ENCODE measurements at places on chromosomes 12 and 14.

- no peak for DNase-seq
These were observed 46.9 kb upstream of the RGS6 start for GRCh38 chr14:71885301-71885700.

- DNase-seq: no peak
These were observed 47.9 kb upstream of the JDP2 start for GRCh38 chr14:75379930-75380270.

GRCh38 chr12:2173971-2174370, 121.2 kb downstream of the CACNA1C start:
- DNase-seq: no peak

DNA sequence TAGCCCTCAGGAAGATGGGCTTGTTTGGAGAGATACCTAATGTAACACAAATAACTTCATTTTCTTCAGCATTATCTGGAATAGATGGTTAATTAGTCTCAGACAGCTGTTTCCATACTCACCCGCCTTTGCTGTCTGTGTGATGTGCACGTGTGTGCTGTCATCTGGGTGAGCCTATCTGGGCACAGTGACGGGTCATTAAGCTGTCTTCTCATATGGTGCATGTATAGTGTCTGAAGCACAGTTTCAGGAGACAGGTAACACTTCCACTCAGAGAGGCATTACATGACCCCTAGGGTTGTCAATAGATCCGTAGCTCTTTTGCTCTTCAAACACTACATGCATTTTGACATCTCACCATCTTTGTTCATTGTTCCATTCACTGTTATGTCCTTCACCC, 493.3 kb downstream of the APAF1 start:
- DNase-seq: no peak

DNA sequence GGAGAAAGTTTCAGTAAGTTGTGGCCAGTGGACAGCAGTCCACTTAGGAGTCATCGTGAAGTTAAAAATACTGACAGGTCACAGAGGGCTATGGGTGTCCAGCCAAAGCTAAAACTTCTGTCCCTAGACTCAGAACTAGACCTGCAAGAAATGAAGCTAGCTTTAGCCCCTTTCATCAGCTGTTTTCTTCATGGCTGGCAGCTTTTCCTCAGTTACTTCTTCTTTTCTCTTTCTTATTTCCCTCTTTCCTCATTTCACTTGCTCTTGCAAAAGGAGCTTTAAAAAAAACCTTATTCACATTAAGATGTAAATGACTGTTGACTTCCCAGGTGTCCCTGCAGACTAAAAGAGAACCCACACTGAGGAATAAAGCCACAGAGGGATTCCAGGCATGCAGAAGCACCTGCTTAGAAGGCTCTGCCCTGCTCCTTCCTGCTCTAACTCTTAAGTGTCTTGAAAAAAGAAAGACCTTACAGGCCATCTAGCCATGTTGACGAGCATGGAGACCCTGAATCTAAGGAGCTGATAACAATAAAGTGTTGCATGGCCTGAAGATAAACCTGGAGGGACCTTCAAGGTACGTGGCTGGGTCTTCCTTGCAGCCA, 69.7 kb upstream of the CCND2 start:
- no peak for DNase-seq

DNA sequence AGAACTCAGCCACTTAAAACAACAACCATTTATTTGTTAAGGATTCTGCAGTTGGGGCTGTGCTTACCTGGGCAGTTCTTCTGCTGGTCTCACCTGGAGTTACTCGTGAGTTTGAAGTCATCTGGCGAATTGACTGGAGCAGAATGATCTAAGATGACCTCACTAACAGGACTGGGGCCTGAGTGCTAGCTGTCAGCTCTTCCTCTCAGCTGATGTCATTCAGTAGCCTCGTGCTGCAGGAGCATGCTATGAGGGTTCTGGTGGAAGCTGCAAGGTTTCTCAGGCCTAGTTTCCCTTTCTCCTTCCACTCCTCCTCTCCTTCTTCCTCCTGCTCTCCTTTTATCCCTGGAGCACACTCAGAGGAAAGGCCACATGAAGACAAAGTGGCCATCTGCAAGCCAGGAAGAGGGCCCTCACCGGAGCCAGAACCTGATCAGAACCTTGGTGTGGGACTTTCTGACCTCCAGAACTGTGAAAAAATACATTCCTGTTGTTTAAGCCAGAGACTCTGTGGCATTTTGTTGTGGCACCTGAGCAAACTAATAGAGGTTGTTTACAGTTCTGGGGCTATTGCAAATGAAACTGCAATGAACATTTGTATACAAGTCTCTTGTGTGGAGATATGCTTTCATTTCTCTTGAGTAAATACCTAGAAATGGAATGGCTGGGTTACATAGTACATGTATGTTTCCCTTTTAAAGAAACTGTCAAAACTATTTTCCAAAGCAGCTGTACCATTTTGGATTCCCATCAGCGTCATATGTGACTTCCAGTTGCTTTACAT, 21.9 kb upstream of the MAP3K9 start:
- DNase-seq: no peak

- DNase-seq: no peak
These were observed 833.1 kb upstream of the SEL1L start for GRCh38 chr14:82366803-82367202.

GRCh38 chr12:105384916-105385535, 54.5 kb downstream of the C12orf75 start:
- no peak for DNase-seq

GRCh38 chr14:66944872-66945271, 244.4 kb upstream of the GARIN2 start:
- DNase-seq: no peak

GRCh38 chr14:33561488-33562175, 389.2 kb downstream of the EGLN3 start:
- no peak for DNase-seq

GRCh38 chr12:47743311-47743860, 15.3 kb downstream of the RAPGEF3 start:
- no peak for DNase-seq

DNA sequence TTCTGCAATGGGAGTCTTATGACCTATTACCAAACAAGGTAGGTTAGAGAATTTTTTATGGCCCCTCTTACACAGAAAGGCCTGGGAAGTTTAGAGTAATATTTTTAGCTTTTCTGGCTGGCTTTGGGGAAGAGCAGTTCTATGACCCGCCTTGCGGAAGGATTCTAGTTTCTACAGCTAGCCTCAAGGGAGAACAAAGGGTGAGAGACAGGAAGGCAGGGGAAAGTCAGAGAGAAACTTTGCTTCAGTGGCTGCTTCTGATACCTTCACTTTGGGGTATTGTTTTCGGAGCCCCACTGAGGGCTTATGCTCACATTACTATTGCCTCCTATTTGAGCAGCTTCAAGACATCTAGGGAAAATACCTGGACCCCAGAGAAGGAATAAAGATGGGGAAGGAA, 80.7 kb upstream of the NUDT4 start:
- no peak for DNase-seq

DNA sequence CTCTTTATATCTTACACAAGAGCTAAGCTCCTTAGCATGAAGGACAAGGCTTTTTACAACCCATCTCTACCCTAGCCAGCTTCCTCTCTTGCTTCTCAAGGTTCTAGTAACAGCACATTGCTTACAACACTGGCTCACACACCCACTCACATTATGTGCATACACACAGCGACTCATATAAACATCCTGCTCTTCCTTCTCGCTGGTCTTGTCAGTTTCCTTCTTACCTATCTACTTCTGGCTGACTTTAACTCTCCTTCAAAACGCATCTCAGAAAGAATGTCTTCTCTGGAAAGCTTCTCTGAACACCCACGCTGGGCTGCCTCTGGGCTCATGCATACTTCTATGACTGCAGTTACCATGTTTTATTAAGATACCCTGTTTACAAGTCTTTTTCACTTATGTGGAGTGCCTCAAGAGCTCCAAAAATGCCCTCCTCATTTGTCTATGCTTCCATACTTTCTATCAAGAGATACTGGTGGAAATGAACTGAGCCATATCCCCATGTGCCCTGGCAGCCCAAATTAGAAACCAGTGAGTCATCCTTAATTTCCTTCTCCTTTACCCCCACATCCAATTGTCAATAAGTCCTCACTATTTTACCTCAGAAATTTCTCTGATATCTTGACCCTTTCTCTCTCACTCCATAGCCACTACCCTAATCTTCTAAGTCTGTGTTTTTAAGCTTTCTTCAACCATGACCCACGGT, 126.9 kb upstream of the KRAS start:
- DNase-seq: no peak

DNA sequence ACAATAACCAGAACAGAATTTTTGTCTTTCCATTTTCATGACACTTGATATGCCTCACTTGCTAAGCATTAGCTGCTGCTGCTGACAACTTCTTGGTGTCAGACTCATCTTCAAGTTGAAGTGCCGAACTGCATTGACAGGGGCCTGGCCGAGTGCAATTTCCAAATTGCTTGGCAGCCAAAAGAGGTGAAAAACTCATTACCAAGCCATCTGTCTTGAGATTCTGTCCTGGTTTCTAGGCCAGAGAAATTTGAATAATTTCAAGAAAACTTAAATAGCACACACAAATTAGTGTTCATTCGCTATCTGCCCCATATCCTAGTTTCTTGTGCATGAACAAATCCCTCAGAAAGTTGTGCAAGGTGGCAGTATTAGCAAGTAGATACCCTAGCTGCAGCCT, 165.3 kb upstream of the RASSF8 start:
- no peak for DNase-seq

- no peak for DNase-seq
These were observed 2.6 kb downstream of the KRT84 start for GRCh38 chr12:52382854-52383253.

GRCh38 chr12:85225501-85225900, 54.5 kb upstream of the ALX1 start:
- no peak for DNase-seq

- DNase-seq: no peak
These were observed 229.1 kb downstream of the KCNC2 start for GRCh38 chr12:74980510-74980909.

- peak; percentile 95 for DNase-seq
These were observed 33.6 kb downstream of the CMKLR1 start for GRCh38 chr12:108305520-108305919.

GRCh38 chr12:125263385-125263784, 198.2 kb downstream of the AACS start:
- no peak for DNase-seq

GRCh38 chr12:911191-911826, 38.2 kb downstream of the RAD52 start:
- DNase-seq: peak; percentile 40

DNA sequence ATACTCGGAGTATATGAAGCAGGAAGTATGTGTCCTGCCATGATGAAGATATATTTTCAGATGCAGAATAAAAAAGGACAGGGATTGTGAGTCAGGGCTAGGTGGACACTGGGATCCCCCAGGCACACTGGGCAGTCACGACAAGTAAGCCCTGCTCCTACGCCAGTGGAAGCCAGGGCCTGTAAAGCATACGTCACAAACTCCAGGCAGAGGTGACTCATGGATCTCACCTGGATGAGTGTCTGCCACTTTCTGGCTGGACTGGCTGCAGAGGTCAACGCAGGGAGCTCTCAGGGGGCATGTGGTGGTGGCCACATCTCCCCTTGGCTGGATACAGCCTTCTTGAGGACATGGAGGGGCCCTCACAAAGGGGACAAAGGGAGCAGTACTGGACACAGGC, 262.3 kb downstream of the GLT1D1 start:
- DNase-seq: no peak

DNA sequence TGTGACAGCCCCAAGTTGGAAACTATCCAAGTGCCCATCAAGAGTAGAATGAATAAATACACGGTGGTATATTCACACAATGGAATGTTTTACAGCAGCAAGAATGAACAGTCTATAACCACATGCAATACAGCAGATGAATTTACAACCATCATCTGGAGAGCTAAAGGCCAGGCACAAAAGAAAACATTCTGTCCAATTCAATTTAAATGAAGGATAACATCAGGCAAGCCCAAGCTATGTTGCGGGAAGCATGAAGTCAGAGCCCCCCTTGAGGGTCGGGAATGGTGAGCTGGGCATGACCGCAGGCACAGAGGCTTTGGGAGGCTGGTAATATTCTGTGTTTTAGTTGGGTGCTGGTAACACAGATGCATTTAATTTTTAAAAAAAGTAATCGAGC, 76.0 kb downstream of the SYNE3 start:
- DNase-seq: no peak

DNA sequence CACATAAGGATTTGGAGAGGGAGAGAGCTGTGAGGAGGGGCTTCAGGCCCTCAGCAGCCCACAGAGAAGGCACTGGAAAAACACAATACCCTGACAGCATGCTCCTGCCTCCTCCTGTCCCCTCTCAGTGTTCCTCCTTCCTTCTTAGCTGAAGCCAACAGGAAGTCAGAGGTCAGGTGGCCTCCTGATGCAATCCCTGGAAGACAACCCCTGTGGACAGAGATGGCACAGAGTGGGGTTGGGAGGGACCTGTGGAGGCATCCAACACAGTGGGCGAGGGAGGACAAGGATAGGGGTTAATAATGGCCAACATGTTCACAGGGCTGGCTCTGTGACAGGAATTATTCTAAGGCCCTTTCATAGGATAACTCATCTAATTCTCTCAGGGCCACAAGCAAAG, 15.4 kb upstream of the IFI27L2 start:
- DNase-seq: no peak

DNA sequence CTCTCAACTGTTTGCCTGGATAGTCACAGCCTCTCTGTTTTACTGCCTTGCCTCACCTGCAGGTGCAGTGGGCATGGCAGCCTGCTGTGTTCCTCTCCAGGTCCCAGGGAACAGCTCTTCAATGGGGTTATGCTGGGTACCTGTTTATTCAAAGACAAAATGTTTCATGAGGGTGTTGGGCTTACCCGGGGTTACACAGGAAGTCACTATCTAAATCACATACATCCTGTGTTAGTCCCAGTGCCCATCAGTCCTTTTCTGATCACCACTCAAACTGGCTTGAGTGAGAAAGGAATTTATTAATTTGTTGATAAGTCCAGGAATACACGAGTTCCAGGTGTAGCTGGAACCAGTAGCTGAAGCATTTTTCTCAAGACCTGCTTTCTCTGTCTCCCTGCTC, 1503.6 kb upstream of the TMEM132C start:
- no peak for DNase-seq

- no peak for DNase-seq
These were observed 10.4 kb downstream of the CAPRIN2 start for GRCh38 chr12:30744321-30744720.

DNA sequence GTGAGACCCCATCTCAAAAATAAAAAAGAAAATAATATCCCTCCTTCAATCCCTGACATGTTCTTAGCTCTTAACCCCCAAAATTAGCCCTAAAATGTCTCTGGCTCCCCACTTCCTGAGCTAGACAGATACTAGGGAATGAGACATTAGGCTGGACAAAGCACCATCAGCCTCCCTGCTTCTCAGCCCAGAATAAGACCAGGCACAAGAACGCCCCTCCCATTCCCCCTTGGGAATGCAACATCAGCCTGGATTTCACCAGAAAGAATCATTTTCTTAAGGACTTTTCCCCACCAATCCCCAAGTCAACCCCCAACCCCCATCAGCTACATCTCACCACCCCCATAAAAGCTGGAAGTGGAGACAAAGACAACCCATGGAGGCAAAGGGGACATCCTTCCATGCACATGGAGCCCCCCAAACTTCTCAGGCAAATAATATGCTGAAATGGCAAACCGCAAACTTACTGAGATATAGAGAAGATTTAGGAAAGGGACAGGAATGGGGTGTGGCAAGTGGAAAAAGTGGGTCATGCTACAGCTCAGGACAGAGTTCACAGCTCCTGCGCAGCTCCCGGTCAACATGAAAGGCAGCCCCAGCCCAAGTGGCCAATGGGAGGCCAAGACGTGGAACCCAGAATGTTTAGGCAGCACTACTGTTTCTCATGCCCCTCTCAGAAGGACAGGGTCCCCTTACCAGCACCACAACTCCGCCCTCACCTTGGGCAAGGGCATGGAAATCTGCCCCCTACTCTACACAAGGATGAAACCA, 2.7 kb downstream of the CHD4 start:
- DNase-seq: peak; percentile 43

All from left cardiac atrium (tissue), 4 donors.